ENCODE measurements at places on chromosomes 3 and 15.

DNA sequence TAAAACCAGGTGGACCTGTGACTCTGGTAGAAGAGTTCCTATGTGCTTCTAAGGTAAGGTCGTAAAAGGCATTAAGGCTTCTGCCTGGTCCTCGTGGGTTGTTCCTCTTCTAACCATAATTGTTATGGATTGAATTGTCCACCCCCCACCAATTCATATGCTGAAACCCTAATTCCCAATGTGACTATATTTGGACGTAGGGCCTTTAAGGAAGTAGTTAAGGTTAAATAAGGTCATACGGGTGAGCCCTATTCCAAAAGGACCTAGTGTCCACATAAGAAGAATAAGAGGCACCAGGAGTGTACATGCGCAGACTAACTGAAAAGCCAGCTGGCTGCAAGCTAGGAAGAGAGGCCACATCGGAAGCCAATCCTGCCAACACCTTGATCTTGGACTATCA lies 1.9 kb downstream of the ADPGK start:
- no peak for DNase-seq

- no peak for DNase-seq
These were observed 730.3 kb downstream of the ZNF385D start for GRCh38 chr3:21020681-21021080.

DNA sequence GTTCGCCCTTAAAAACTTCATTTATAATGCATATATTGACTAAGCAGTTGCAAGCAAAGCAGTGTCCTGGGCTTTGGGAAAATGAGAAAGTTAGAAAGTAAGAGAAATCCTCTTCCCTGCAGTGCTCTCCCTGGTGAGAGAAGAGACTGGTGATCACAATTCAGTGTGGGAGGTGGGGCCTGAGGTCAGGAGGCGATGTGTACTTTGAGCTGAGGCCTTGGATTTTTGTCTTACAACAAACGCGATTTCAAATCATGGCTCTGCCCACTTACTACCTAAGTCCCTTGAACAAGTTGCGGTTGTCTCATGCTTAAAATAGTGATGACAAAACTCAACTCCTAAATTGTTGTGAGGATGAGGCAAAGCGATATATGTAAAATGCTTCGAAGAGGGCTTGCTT lies 316.3 kb upstream of the NECTIN3 start:
- no peak for DNase-seq

DNA sequence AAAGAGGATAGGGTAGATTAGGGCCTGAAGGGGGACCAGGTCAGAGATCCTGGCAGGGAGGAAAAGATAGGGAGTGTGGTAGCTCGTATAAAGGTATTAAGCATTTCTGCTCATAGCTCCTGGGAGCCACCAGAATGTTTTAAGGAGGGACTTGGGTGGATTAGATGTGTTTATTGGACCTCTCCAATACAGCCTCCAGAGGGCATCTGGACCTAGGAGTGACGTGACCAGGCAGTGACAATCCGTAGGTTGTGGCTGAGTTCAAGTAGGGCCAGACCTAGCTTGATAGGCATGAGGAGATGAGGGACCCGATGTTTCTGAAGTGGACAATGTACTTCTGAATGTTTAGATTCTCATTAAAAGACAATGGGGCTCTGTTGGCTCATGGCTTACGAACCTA lies 435.2 kb downstream of the MCTP2 start:
- no peak for DNase-seq

DNA sequence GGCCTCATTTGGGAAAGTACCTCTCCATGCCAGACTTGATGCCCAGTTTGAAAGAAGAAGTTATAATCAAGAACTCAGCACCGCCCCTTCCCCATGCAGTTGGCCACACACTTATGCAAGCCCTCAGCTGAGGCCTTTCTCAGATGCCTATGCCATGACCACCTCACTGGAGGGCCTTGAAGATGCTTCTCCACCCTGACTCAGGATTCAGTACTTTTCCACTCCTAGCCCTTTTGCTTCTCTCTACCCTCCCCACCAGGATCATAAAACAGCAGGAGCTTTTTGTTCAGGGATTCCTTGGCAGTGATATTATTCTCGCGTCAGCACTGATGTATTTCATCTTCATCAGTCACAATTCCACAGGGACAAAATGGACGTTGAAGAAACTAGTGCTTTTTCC lies 313.5 kb downstream of the PYDC2 start:
- no peak for DNase-seq

- no peak for DNase-seq
These were observed 32.4 kb upstream of the SLC6A6 start for GRCh38 chr3:14369675-14370669.

- no peak for DNase-seq
These were observed 483.2 kb upstream of the FRG2C start for GRCh38 chr3:75180945-75181298.

GRCh38 chr3:5348229-5348902 lies 160.9 kb downstream of the EDEM1 start:
- DNase-seq, result no peak

DNA sequence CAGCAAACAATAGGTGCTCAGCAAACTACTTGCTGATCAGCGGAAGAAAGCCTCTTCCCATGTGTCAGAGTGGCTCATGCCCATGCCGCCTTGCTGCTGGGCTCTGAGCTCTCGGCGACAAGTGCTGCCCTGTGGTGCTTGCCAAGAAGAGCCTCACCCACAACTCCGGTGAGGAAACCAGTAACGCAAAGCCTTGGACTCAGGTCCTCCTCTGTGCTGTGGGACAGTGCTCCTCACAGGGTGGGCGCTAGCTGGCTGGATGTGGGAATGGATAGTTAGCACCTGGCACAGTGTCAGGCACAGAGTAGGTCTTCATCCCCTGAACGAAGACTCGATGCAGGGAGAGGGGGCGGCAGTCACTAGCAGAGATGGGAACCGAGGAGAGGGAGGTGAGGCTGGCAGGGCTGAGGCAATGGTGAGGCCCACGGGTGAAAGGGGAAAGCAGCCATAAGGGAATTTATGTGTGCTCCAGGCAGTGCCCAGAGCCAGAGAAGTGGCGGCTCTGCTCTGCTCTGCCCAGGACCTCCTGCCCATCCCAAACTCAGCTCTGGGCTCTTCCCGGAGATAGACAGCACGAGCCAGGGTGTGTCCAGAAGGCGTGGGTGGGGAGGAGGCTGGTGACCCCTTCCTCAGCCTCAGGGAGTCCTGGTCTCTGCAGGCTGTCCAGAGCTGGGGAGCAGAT lies 55.7 kb downstream of the IQSEC1 start:
- DNase-seq, result no peak

GRCh38 chr15:68484696-68485400 lies 52.9 kb upstream of the ITGA11 start:
- no peak for DNase-seq

All from Ammon's horn (tissue), 1 donor.